ENCODE measurements at places on chromosomes 7 and 10. TPM values are rescaled to one million over a fixed set of nuclear protein-coding genes. Genes with fewer than 3 reads are reported as not detected.
A peak's percentile ranks its signal among the peaks of the same experiment; 100 is the strongest.

DNA sequence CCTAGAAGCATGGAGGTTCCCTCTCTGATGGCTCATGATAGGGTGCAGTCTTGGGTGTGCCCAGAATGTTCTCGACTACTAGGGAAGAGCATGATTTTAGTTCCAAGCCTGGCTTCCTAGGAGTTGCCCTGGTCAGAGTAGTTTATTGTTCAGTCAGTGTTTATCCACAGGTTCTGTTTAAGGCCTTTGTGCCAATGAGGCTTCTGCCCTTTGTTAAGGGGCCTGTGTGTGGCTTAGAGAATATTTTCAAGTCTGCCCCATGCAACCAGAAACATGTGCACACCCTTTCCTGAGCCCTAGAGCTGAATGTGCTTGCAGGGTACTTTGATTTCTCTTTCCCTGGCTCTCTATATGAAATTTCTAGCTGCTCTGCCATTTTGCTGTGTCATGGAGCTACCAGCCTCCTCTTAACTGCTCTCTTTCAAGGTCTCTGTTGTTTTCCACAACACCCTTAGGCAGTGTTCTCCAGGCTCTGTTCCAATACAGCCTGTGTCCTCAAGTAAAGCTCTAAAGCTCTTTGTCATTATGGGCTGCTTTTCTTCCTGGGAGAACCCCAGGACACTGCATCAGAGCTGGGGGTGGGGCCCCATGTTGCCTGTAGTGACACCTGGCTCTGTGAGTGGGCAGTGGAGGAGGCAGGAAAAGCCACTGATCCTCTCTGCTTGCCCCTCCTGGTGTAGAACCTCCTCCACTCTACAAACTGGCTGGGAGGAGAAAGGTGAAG is 34.1 kb upstream of the TSPAN33 start:
- DNase-seq = no peak

DNA sequence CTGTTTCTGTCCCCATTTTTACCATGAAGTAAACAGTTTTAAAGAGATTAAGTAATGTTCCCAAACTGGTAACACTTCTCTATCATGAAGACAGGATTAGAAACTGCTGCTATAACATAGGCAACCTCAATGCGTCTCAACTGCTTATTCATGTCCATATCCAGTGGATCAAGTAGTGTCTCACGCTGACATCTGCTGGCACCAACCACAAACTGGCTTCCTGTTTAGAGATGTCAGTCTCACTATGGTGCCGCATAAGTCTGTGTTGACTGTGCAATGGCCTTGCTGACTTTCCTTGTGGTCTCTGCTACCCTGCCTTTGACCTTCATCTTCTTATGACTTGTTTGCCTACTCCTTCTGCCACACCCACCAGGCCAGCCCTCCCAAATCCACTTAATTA is 369.6 kb upstream of the DPP6 start:
- DNase-seq = peak; percentile 19

- no peak for DNase-seq
Observed at GRCh38 chr10:48517911-48518811, 86.7 kb downstream of the ARHGAP22 start.

The TMEM213 gene
- 30.2 TPM for total RNA-seq

GRCh38 chr7:82247814-82248433 is 195.7 kb downstream of the CACNA2D1 start:
- no peak for DNase-seq

The GAD2 gene
- total RNA-seq = not detected

The MAPK8 gene
- total RNA-seq = 36.7 TPM

GRCh38 chr10:44858988-44859387 is 52.1 kb upstream of the TMEM72 start:
- DNase-seq = no peak

DNA sequence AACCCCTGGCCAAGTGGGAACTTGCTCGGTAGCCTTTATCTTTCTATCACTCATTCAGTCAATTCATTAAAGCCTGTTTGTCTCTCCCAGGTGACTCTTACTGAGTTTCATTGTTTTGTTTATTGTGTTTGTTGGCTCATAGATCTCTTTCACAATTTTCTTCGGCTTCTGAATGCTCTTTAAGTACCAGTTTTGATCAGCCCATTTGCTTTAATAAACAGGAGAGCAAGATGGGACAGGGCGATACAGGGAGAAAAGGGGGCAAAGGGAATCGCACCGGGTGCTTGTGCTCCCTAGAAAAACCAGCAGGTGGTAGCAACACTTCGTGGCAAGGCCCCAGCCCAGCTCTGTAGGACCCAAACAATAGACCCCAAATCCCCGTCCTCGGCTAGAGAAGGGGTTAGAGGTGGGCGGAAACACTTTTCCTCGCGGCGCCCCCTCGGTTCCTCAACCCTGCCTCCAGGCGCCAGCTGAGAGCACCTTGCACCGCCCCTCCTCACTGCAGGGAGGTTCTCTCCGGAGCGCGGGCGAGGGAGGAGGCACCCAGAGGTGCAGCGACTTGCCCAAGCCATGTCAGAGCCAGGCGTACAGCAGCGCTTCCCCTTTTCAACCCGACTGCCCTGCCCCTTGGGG is 1.0 kb upstream of the EPHB6 start:
- DNase-seq = peak; percentile 89

Measured in kidney (tissue), 22 donors.